ENCODE measurements at places on chromosomes 6 and 20.
A peak's percentile ranks its signal among the peaks of the same experiment; 100 is the strongest.

DNA sequence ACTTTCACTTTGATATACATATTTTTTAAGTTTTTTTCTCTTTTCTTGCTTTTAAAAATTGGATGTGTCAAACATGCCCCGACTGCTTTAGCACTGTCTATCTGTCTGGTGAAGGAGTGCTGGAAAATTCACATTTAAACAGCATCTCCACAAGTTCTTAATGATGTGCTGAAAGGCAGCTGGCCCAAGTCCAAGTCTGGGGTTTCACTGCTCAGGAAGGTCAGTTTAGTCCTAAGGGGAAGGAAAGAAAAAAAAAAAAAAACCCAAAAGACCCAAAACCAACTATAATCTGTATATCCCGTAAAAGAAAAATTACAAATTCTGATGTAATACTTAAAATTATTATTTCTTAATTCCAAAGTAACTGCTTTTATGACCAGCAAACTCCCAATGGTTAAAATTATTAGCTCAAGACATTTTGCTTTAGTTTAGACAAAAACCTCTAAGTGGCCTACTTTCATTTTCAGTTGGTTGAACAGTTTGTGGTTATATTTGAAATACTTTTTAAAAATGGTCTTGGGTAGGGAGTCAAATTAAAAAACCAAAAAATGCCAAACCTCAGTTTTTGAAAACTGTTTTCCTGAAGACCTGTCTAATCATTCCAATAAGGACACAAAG lies 79.5 kb upstream of the PREP start:
- DNase-seq: no peak

DNA sequence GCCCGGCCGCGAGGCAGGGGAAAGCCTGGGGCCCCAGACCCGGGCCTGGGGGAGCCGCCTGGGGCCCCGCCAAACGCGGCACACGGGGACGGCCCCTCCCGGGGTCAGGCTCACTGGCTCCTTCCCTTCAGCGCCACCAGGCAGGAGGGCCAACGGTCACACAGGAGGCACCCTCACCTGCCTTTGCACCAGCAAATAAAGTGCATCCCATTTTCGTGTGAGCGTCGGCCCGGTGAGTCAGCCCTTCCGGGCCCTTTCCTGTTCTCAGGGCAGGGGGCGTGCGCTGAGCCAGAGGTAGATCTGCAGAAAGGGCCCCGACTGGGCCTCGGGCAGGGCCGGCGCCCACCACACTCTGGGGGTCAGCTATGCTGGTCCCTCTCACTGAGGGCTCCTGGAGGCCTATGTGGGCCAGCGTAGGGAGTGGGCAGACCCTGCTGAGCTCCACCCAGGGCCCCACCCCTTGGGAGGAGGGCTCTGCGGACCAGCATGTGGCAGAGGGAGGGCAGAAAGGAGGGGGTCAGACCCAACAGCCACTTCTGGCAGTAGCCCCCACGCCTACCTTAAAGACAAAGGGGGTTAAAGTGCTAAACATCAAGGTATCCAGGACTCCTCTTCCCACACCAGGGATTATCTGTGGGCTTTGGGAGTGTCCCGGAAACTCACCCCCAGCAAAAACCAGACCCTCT lies 931 bp upstream of the UCKL1 start:
- DNase-seq: peak; percentile 73

GRCh38 chr6:160477901-160478300 lies 129.7 kb downstream of the SLC22A3 start:
- no peak for DNase-seq

DNA sequence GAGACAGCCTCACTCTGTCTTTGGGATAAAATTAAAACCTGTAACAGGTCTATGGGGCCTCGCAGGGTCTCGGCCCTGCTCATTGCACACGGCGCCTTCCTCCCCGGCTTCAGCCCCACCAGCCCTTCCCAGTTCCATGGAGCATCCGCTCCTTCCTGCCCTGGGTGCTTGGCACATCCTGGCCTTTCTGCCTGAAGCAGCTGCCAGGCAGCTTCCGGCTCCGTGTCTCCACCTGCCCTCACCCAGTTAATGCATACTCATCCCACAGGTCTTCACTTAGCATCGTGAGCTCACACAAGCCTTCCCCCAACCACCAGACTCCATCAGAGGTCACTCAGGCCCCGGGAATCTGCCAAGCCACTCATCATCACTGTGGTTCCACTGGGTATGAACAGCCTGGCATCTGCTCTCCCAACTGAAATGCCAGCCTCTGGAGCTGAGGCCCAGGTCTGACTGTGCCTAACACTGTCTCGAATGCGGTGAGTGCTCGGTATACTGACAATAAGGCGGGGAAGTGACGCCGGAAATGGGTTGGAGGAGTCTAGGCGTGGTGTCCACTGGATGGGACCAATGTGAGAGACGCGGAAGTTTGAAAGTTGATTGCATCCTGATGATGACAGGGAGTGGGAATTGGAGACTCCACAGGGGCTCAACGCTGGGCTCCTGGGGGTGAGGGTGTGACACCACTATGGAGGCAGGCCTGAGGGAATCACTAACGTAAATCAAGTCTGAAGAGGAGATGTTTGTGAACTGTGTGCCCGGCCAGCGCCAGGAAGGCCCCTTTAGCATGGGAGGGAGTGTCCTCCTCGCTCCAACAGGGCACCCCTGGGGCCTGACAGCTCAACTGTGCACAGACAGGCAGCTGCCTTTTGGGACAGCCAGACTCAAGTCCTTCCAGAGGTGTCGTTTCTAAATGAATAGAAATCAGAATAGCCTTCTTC lies 245.8 kb downstream of the TTLL2 start:
- no peak for DNase-seq

DNA sequence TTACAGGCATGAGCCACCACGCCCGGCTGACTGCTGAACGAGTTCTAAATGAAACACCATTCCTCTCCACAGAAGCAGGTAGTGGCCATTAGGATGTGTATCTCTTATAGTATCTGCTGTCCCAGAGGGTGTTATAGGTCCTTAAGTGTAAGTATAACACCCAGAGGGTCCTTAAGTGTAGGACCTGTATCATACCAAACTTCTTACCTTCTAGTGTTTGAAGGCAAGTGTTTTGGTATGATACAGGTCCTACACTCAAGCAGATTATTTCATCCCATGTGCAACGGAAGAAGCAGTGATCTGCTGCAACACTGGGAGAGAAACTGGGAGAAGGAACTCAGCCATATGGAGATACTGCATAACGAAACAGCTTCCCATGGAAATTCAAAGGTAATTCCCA lies 17.4 kb downstream of the BMP7 start:
- DNase-seq: no peak

DNA sequence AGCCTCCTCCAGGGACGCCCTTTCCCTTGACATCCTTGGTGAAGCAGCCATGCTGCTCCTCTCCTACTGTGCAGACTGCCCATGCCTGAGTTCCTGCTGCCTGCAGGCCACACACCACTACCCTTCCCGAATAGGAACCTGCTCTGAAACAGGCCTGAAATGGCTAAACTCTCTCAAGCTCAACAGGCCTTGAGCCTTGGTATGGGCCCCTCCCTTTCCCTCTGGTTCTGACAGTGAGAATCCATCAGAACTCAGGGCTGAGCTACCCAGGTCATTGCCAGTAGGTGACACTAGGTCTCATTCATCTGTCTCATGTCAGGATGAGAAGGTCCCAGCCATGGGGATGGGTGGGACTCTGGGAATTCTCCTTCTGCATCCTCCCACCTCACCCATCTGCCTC lies 25.7 kb downstream of the RAET1L start:
- no peak for DNase-seq

DNA sequence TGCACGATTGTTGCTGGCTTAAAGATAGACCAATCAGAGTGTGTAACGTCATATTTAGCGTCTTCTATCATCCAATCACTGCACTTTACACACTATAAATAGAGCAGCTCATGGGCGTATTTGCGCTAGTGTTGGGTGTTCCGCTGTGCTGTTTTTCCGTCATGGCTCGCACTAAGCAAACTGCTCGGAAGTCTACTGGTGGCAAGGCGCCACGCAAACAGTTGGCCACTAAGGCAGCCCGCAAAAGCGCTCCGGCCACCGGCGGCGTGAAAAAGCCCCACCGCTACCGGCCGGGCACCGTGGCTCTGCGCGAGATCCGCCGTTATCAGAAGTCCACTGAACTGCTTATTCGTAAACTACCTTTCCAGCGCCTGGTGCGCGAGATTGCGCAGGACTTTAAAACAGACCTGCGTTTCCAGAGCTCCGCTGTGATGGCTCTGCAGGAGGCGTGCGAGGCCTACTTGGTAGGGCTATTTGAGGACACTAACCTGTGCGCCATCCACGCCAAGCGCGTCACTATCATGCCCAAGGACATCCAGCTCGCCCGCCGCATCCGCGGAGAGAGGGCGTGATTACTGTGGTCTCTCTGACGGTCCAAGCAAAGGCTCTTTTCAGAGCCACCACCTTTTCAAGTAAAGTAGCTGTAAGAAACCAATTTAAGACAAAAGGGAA lies 57.9 kb downstream of the TRIM38 start:
- no peak for DNase-seq

DNA sequence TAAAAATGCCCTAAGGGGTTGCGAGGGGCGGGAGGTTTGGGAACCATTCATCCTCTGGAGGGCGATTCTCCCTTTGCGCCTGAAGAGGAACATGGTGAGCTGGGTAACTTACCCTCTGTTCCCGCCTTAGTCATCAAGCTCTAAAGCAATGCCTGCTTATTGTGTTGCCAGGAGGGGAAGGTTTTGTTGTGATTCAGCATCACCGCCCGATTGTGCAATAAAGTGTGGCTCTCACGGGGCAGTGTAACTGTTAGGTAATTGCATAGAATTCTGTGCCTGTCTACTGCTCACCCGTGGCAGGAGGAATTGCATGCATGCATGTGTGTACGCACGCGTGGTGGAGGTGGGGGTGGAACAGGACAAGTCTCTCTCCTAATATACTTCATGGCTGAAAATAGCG lies 95.5 kb upstream of the AGPAT4 start:
- no peak for DNase-seq

- no peak for DNase-seq
These were observed 6.4 kb downstream of the CST3 start for GRCh38 chr20:23631226-23631822.

GRCh38 chr20:41316602-41317545 lies 657 bp downstream of the ZHX3 start:
- DNase-seq: peak; percentile 76

- DNase-seq: no peak
These were observed 18.0 kb downstream of the FOXO3 start for GRCh38 chr6:108578595-108579327.

DNA sequence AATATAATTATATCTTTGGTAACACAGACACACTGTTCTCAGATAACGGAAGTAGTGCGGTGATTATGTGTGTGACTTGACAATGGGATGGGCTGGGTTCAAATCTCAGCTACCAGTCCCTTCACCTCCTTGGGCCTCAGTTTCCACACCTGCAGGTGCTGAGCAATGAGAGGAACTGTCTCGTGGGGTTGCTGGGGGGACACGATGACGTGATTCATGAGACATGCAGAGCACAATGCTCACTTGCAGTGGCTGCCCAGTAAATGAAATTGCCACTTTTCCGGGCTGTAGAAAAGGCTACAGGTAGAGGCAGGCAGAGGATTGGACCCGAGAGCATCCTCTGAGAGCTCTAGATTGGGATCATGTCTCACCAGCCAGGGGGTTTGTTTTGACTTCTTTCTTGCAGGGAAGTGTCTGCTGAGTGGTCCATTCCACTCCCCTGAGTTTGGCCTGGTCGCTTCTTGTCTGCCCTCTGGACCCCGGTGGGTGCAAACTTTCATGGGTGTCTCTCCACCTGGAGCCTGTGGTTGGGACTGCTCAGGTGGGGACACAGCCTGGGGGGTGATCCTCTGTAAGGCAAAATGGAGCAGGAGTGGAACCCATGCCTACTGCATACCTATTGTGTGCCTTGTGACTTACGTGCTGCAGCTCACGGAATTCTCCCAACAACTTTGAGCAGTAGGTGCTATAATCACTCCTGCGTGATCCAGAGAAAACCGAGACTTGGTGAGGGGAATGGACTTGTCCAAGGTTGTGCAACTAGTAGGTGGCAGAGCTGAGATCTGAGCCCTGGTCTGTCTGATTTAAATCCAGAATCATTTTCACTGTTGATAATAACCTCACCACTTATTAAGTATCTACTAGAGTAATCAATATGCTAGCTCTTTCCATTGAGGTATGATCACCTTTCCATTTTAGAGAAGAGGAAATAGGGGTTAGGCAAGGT lies 147.2 kb downstream of the CEBPB start:
- DNase-seq: no peak

DNA sequence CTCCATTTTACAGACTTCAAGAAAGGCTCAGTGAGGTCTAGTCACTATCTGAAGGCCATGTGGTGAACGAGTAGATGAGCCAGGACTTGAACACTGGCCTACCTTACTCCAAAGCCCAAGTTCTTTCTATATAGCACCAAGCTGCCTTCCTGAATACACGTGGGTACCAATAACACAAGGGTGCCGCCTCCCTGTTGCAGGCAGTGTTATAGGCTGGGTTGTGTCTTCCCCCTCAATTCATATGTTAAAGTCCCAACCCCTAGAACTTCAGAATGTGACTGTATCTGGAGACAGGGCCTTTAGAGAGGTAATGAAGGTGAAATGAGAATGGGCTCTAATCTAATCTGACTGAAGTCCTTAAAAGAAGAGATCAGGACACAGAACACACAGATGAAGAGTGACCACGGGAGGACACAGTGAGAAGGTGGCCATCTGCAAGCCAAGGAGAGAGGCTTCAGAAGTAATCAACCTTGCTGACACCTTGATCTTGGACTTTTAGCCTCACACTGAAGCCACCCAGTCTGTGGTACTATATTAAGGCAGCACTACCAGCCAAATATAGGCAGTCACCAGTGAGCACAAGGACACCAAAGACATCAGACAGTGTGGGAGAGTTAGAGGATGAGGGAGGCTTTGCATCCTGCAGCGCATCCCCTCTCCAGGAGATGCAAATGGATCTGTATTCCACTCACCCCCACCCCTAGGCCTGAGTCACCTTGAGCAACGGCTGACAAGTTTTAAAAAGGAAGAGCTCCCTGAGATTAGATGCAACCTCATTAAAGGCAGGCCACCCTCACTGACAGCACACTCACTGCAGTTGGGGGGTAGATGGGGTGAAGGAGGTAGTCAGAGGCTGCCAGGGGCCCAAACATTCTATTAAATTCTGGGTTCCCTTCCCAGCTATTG lies 40.9 kb upstream of the LYRM2 start:
- no peak for DNase-seq

DNA sequence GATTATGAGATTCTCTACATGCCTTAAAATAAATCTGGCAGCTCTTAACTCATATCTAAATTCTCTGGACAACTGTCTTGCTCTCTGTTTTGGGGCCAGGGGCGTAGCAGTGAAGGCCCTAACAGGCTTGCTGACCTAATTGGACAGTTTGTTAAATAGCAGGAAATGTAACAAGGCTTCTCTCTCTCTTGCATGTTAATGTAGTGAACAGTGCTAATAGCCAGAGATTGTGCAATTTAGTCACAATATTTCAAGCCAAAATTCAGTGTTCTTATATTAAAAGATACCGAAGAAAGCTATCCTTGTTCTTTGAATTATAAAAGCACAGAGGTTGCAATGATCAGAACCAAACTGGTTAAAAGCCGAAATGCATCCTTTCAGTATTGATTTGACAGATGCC lies 3.0 kb downstream of the PPP1R3D start:
- no peak for DNase-seq

DNA sequence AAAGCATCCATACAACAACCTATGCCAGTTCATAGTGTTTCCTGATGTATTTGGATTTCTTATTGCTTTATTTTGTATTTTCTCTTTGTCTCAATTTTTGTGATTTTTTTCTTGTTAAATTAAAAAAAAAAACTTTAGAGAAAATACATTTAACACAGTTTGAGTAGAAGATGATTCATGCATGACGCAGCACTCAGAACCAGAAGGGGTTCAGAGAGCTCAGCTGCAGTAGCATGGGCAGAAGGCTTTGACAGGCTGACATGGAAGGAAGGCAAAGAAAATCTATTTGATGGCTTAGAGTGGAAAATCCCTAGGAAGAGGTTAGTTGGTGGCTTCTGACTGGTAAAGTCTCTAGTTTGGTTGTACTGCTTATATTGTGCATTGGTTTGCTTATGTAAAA lies 207.2 kb upstream of the STXBP5 start:
- no peak for DNase-seq

All from H1 (cell line).